Activated T-helper 1 cell treated with anti-CD3 and anti-CD28 coated beads, Interleukin-2, amount 50 U/mL, for 16 hours (primary cell): ENCODE measurements at places on chromosomes 5 and 9.

DNA sequence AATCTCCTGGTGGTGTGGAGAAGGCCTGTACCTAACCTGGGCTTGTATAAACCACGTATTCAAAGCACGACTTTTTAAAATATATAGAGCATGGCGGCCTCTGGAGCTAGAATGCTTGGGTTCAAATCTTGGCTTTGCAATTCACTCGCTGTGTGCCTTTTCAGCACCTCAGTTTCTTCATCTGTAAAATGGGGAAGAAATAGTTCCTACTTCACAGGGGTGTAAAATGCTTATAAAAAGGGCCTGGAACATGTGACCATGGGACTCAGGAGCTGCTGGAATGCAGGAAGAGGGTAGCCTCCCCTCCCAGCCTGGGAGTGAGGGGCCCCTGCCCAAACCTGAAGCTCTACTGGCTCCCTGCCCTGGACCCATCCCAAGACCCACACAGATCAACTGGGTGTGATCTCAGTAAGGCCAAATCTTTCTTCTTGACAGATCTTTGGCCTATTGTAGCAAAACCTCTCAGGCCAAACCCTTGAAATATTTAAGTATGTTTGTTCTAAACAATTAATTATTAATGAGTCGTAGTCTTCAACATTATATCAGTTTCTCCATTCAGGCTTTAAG is 269.0 kb downstream of the ZSWIM6 start:
- no peak for DNase-seq

DNA sequence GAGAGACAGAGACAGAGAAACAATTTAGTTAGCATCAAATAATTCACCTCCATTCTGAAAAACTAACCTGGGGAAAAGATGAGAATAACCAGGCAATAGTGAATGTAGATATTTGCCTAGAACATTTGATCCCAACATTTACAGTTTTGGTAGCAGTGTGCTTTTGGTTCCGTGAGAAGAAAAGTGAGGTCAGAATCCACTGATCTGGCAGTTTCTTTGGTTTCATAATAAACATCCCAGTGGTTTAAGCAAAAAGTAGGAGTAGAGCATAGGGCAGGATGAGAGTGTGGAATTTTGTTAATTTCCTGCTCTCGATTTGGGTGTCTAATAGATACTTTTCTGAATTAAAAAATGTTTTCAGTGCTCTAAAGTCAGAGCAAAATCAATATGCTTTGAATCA is 887.0 kb downstream of the NR2F1-AS1 start:
- DNase-seq = no peak

DNA sequence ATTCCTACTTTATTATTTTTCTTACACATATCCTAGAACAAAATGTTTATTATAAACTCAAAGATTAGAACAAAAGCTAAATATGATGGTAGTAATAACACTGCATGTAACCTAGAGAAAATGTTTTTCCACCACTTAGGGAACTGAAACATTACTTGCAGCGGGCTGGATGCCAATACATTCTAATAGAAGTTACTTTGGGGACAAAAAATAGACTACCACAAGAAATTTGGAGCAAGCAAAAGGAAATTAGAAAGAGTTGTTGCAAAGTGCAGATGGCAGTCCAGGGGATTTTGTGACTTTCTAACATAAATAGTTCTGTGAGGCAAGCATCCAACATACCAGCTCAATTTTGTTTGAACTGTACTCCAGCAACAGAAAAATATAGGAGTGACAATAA is 255.3 kb upstream of the GRIN3A start:
- DNase-seq = no peak

GRCh38 chr9:9392755-9393154 is 1220.0 kb downstream of the PTPRD start:
- DNase-seq = no peak

DNA sequence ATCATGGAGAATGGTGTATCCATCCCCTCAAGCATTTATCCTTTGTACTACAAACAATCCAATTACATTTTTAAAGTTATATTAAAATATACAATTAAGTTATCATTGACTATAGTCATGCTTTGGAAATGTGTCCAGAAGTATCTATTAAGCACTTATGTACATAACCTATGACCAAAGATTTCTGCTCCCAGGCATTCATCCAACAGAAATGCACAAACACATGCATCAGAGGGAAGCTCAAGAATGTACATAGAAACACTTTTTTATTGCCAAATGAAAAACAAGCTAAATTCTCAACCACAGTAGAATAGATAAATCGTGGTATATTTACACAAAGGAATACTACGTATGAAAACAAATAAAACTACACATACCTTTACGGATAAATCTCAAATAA is 700.5 kb upstream of the ZNF608 start:
- no peak for DNase-seq
